Spinal cord (tissue), 10 donors: ENCODE measurements at places on chromosomes 2 and 18. TPM values are rescaled to one million over a fixed set of nuclear protein-coding genes. Genes with fewer than 3 reads are reported as not detected.

TBR1 gene
- not detected for polyA plus RNA-seq

EVX2 gene
- polyA plus RNA-seq = 1.1 TPM

ASB1 gene
- 41.9 TPM for polyA plus RNA-seq

ACMSD gene
- polyA plus RNA-seq = 1.1 TPM

AGXT gene
- not detected for polyA plus RNA-seq
